ENCODE measurements at places on chromosomes 11 and 22.

DNA sequence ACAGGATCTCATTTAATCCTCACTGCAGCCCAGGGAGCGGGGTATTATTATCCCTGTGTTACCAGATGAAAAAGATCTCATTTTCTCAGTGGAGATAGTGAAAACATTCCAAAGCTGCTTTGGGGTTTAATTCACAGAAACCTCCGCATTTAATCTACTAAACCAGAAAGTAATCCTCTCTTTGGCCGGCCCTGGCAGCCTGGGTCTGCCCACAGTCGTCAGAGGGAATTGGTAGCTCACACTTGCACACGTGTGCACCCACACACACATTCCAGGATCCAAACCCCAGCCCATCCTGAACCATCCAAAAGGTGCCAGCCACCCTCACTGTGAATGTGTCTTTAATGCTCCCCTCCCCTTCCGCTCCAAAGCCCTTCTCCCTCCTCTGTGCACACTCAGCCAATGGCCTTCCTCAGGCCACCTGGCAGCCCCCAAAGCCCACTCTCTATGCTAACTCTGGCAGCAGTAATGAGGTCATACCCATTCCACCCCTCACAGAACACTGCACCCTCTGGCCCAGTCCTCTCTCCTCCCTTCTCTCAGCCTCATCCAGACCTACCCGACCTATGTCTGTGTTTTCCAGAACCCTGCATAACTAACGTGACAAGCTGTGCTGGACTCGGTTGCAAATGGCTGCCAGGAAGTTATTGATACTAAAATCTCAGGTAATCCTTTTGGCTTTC lies 466.2 kb downstream of the SOX6 start:
- DNase-seq, result no peak

GRCh38 chr11:1992111-1992510 lies 5.5 kb downstream of the H19 start:
- DNase-seq, result no peak

GRCh38 chr11:120956710-120957495 lies 67.0 kb upstream of the TBCEL start:
- peak; percentile 27 for DNase-seq

GRCh38 chr22:46829941-46830715 lies 67.7 kb downstream of the TBC1D22A start:
- no peak for DNase-seq

DNA sequence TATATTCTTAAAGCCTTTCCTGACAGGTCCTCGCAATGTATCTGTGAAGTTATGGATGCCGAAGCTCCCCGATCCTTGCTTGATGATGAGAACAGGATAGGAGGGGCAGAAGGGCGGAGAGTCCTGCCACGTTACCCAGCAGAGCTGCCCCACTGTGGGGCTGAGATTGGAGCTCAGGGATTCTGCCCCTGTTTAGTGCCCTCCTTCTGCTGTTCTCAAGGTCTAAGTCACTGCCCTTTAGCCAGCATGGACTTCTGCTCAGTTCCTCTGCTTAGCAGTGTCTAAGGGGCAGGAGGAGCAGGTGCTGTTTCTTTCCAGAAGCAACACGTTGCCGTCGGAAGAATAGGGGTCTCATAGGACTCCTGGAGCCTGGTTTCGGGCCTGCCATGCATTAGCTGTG lies 164.2 kb upstream of the B3GAT1 start:
- DNase-seq, result no peak

DNA sequence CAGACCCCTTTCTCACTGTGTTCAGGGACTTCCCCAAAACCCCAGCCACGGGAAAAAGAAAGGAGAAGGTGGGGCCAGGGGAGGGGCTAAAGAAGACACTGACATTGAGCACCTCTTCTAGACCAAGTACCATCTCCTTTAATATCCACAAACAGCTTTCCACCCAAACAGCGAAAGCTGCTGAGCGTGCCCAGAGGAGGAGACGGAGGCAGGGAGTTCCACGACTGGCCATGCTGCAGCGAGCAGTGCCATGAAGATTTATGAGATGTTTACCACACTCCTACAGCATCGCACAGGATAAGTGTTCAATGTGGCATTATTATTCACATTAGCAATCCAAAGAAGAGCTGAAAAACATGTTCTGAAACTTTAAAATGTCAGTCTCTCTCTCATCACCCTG lies 127.4 kb downstream of the LARGE1 start:
- DNase-seq, result no peak

DNA sequence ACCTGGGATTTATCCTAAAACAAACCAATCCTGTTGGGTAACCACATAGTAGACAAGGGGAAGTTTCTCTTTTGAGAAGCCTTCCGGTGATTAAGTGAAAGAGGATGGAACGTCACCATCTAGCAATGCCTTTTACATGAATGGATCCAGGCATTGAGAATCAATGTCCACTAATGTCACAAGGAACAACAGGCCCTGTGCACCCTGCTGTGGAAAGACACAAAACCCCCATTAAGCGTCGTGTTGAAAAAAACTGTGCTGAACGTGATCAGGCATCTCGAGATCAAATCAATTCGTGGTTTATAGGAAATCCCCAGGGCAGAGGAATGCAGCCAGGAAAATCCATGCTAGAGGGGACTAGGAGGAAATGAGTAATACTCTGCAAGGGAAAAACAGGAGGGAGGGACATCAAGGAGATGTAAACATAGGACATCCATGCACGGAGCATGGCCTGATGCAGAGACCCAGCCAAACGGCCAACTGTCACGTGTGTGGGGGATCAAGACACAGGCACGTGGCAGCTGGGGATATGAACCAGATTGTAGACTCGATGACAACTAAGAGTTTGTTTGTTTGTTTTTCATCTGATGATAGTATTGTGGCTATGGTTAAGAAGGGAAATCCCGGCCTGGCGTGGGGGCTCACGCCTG lies 38.6 kb upstream of the CARS1 start:
- no peak for DNase-seq

DNA sequence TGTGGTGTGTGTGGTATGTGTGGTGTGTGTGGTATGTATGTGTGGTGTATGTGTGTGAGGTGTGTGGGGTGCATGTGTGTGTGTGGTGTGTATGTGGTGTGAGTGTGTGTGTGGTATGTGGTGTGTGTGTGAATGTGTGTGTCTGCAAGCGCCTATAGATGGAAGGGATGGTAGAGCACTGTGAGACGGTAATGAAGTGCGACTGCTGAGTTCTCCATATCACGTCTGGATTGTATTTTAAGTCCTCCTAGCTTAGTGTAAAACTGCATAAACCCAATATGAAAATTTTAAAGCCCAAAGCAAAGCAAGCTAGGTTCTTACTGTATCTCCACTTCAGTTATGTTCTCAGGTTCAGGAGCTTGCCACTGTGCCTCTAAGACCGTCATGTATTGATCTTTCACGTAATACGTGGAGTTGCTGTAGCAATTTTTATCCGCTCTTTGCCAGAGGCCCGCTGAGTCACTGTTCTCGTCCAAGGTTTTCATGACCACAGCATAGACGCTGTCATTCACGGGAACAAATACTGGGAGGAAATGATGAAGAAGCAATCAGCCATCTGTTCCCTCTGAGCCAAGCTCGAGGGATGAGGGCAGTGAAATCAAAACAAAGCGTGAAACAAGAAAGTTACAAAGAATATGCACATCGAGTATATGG lies 5.5 kb downstream of the PLET1 start:
- DNase-seq, result no peak

- DNase-seq, result no peak
These were observed 16.1 kb downstream of the MS4A6E start for GRCh38 chr11:60343094-60343704.

DNA sequence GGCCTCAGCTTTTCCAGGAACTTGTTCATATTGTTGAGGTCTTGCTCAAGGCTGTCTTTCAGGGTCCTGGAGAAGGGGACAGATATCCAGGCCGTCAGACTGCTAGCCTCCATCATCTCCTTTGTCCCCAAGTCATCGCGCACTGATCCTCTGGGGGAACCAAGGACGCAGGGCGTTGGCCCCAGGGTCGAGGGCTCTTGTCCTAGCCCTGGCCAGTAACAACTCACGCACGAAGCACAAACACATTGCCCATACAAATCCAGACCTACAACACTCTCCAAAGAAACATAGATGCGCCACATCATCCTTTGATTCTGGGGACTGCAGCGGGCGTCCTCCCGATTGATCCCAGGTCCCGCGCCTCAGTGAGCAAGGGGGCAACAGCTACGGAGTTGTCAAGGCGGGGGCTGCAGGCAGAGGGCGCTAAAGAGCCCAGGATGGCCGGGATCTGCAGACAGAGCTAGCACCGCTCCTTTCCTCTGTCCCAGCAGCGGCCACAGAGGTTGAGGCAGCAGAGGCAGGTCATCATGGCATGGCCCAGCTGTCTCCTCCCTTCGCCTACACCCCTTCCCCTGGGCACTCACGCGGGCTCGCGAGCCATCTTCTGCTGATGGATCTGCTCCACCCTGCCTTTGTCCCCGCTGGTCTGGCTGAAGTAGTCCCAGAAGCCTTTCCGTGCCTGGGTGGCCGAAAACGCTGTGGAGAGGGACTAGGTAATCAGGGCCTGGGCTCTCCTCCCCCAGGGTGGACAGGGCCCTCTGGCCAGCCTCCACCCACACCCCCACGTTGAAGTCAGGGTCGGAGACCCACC lies 472 bp downstream of the APOA5 start:
- peak; percentile 85 for DNase-seq

- DNase-seq, result peak; percentile 65
These were observed 31.9 kb downstream of the FLI1 start for GRCh38 chr11:128725630-128726319.

- DNase-seq, result no peak
These were observed 11.2 kb downstream of the ROBO4 start for GRCh38 chr11:124886476-124886875.

- DNase-seq, result no peak
These were observed 33.9 kb upstream of the ST14 start for GRCh38 chr11:130125638-130126037.

DNA sequence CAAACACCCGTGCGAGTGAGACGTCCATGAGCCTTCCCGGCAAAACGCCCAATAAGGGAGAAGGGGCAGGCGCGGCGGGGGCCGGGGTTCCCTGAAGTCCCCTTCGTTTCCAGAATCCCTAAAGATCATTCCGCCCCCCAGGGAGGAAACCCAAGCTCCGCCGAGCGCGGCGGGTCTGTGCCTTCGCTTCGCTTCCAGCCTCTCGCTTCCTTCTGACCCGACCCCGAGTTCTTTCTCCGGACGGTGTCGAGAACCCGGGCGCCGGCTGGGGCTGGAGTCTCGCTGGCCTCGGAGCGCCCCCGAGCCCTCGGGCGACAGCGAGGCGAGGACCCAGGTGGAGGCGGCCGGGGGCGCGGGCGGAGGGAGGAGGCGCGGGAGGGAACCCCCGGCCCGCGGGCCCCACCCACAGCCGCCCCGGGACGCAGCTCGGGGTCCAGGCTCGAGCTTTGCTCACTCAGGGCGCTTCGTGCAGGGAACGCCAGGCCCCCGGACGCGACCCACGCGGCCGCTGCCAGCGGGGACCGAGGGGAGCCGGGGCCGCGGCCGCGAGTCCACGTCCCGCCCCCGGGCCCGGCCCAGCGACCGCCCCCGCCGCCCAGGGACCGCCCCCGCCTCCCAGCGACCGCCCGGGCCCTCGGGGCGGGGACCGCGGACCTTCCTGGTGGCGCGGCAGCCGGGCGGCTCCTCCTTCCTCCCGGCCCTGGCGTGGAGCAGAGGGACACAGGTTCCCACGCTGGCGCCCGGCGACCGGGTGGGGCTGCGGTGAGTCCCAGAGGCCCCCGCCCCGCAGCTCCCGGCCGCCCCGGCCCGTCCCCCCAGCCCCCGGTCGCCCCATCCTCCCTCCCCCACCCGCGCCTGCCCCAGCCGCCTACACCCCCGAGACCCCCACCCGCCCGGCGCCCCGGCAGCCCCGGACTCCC lies at the start of gene PGGHG:
Gene PGGHG, plus strand, starts transcription at position 649 of the 920 bp plus-strand sequence. CDS start 691 bp downstream, outside the sequence.
- peak; percentile 61 for DNase-seq

GRCh38 chr22:26707090-26707489 lies 49.7 kb downstream of the MIAT start:
- DNase-seq, result no peak

DNA sequence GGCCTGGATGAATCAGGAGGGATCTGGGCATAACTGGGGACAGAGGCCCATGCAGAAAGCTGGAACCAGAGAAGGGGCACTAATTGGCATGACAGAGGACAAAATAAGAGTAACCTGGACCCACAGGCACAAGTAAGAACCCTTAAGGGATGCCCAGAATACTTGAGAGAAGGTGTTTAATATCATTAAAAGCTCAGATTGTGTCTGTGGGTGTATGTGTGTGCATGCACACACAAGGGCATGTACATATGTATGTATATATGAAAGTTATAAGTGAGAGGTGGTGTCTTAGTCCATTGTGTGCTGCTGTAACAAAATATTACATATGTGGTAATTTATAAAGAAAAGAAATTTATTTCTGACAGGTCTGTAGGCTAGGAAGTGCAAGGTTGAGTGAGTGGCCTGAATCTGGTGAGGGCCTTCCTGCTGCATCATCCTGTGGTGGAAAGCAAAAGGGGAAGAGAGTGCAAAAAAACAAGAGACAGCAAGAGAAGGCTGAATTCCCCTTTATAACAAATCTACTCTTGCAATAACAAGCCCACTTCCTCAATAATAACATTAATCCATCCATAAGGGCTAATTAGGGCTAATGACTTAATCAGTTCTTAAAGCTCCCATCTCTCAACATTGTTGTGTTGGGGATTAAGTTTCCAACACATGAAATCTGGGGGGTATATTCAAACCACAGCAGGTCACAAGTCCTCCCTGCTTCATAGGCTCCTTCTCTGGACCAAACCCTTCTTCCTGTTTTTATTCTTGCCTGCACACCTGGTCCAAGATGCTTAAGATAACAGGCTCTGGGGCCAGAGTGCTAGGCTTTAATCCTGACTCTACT lies 68.3 kb upstream of the POU2AF2 start:
- DNase-seq, result no peak

DNA sequence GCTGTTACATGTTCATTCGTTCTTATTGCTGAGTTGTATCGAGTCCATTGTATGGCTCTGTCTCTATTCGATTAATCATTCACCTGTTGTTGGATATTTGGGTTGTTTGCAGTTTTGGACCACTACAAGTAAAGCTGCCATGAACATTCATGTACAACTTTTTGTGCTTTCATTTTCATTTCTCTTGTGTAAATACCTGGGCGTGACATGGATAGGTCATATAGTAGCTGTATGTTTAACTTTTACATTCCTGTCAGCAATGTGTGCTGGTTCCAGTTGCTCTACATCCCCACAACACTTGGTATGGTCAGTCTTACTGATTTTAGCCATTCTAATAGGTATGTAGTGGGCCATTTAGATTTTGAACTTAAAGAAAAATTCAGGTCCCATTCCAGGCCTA lies 194.2 kb upstream of the PLET1 start:
- DNase-seq, result no peak

- DNase-seq, result no peak
These were observed 241.6 kb downstream of the FAM76B start for GRCh38 chr11:95547976-95548375.

GRCh38 chr11:85953491-85954143 lies 98.4 kb downstream of the CCDC83 start:
- no peak for DNase-seq

DNA sequence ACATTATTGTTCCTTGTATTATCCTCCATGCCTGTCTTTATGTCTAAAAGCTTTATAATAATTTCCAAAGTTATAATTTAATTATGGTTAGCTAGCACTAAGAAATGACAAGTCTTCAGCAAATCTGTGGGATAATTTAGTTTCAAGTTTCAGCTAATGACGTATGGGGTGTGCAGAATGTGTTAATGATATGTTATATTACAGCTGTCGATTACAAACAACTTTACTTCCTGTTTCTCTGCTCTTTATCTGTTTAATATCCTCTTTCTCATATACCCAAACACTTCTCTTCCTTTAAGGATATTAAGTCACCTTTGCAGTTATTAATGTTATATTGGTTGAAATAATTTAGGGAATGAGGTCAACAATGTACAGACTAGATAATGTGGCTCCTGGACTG lies 161.8 kb downstream of the CASP12 start:
- DNase-seq, result no peak
